ENCODE measurements at places on chromosomes 1 and 21. TPM values are rescaled to one million over a fixed set of nuclear protein-coding genes. Genes with fewer than 3 reads are reported as not detected.

The CATSPERE gene
- total RNA-seq: 2.3 TPM

The ELAPOR1 gene
- 13.7 TPM for total RNA-seq

The ZBTB8B gene
- total RNA-seq: not detected

The TBX15 gene
- not detected for total RNA-seq

The PHLDA3 gene
- total RNA-seq: 7.8 TPM

The FHAD1 gene
- total RNA-seq: not detected

The TSPAN2 gene
- 1.3 TPM for total RNA-seq

The CENPF gene
- total RNA-seq: 2.2 TPM

The SERTAD4 gene
- total RNA-seq: not detected

The UMODL1 gene
- total RNA-seq: 0.58 TPM

The EYA3 gene
- total RNA-seq: 22.6 TPM

The ETV3L gene
- not detected for total RNA-seq

The COL11A1 gene
- total RNA-seq: not detected

The FCN3 gene
- not detected for total RNA-seq

The TNFRSF8 gene
- total RNA-seq: not detected

The CHI3L1 gene
- total RNA-seq: 5.7 TPM

The BRINP3 gene
- total RNA-seq: not detected

The CYP4A11 gene
- not detected for total RNA-seq

The ST6GALNAC3 gene
- total RNA-seq: 1.2 TPM

The SELP gene
- total RNA-seq: 1.9 TPM

The KIAA1614 gene
- total RNA-seq: 0.12 TPM

The CACNA1S gene
- total RNA-seq: not detected

The OTUD3 gene
- 18.4 TPM for total RNA-seq

The DTL gene
- 0.06 TPM for total RNA-seq

The ADAMTSL4 gene
- total RNA-seq: 0.23 TPM

The SVBP gene
- total RNA-seq: 20.4 TPM

The S100A7A gene
- total RNA-seq: not detected

The PRPF38B gene
- total RNA-seq: 126 TPM

The MAP1LC3C gene
- not detected for total RNA-seq

The APOBEC4 gene
- not detected for total RNA-seq

The OPRD1 gene
- total RNA-seq: not detected

The C1orf226 gene
- not detected for total RNA-seq

The ATP1A4 gene
- total RNA-seq: not detected

The SPSB1 gene
- 3.3 TPM for total RNA-seq

The SPRR1B gene
- total RNA-seq: not detected

The PCSK9 gene
- not detected for total RNA-seq

The CYP4X1 gene
- total RNA-seq: not detected

The MMEL1 gene
- total RNA-seq: 0.67 TPM

The KCNJ9 gene
- total RNA-seq: not detected

The KIF26B gene
- total RNA-seq: not detected

The CD164L2 gene
- not detected for total RNA-seq

The KLHDC7A gene
- total RNA-seq: not detected

The CHIA gene
- total RNA-seq: not detected

The GJA4 gene
- not detected for total RNA-seq

The HSD3B1 gene
- total RNA-seq: not detected

The CHAF1B gene
- total RNA-seq: 1.6 TPM

The LDLRAD1 gene
- total RNA-seq: not detected

Measured in CD4-positive, alpha-beta memory T cell (primary cell).